Right renal pelvis (tissue), 4 donors: ENCODE measurements at places on chromosomes 13 and 19. TPM values are rescaled to one million over a fixed set of nuclear protein-coding genes. Genes with fewer than 3 reads are reported as not detected.

MYADM gene
- polyA plus RNA-seq: 71.2 TPM

DNA sequence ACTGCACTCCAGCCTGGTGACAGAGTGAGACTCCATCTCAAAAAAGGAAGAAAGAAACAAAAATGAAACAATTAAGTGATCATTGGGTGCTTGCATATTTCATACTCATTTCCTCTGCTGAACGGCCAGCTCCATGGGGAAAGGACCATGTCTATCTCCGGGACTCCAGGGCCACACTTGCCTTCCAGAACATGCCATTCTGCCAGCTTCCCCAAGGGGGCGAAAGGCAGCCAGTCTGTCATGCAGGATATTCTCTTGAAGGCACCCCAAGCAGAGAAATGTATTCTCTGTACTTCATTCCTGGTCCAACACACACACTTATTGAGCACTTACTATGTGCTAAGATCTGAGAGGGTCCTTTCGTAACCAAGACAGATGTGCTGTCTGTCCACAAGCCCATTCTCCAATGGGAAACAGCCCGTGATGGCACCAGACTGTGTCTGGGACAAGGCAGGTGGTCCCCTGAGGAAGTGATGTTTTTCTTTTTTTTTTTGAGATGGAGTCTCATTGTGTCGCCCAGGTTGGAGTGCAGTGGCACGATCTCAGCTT, 10.2 kb upstream of the CARM1 start:
- no peak for DNase-seq

GRCh38 chr13:32309312-32310133, 5.6 kb downstream of the ZAR1L start:
- no peak for DNase-seq

DNA sequence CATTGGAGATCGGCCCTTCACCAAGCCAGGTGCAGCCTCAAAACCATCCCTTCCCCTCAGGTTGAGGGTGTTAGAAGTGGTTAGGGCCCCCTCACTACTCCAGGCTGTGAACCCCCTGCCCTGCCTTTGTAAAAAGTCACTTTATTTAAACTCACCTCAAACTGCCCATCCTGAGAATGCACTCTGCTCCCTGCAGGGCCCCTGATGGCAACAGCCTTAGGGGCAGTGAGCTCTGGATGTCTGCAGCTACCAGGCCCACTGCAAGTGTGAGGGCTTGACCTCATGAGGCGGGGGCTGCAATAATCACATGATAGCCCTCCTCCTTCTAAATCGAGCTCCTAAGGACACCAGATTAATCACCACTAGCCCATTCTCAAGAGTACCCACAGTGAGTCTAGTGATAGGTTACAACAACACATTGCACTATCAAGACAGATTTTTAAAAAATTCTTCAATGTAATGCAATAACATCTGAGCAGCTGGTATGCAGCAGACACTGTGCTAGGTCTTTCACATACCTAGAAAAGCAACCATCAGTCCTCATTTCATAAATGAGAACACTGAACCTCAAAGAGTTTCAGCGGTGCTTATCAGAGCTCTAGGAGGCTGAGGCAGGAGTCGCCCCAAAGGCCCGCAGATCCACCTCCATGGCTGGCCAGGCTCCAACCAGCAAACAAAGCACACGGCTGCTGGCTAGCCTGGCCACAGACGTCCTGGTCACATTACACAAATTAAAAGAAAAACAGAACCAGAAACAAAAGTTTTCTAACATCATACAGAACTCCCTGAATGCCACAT, 26.0 kb downstream of the SLC7A1 start:
- DNase-seq: no peak

- DNase-seq: no peak
Observed at GRCh38 chr19:19540064-19540714, 2.1 kb downstream of the CILP2 start.
